ENCODE measurements at places on chromosomes 7 and 10. TPM values are rescaled to one million over a fixed set of nuclear protein-coding genes. Genes with fewer than 3 reads are reported as not detected.

The PPP1R3C gene
- total RNA-seq, result 160 TPM

The ATP5MK gene
- 479 TPM for total RNA-seq

The ACTL6B gene
- total RNA-seq, result not detected

The PIK3CG gene
- not detected for total RNA-seq

The SPDYE1 gene
- total RNA-seq, result not detected

GRCh38 chr10:128774979-128775378 is 648.8 kb upstream of the MKI67 start:
- no peak for DNase-seq

GRCh38 chr10:110278562-110279406 is 25.9 kb downstream of the SMNDC1 start:
- DNase-seq, result no peak

DNA sequence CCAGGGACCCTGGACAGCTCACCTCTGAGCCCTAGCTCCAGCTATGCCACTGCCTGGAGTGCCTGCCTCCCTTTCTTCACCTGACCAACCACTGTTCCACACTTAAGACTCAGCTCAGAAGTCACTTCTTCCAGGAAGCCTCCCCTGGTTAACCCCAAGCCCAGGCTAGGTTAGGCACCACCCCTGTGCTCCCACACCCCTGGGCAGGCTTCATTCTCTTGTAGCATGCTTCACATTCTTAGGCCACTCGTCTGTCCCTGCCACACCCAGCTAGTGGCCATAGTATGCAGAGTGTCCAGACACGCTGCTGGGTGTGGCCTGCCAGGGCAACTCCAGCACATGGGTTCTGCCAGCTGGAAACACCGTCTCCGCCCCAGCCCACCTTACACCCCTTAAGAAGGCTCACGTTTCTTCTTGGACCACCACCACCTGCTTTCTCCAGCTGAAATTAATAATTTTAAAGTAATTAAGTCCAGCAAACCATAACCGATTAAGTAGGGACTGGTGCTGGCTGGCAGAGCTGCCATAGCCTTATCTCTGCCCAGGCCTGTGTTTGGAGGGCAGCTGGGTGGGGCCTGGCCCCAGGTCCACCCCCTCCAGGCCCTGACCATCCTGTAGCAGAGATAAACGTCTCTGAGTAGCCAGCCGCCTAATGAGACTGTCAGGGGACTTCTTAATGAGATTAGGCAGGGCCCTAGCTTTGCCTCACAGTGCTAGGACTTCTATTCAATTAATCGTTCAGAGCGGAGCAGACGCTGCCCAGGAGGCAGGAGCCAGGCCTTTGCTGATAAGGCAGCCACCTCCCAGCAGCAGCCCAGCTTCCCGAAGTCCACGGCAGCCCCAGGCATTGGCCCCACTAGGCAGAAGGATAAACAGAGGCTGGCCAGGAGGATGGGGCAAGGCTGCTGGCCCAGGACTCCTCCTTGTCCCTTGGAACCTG is 20.5 kb downstream of the GRID1 start:
- peak; percentile 59 for DNase-seq

DNA sequence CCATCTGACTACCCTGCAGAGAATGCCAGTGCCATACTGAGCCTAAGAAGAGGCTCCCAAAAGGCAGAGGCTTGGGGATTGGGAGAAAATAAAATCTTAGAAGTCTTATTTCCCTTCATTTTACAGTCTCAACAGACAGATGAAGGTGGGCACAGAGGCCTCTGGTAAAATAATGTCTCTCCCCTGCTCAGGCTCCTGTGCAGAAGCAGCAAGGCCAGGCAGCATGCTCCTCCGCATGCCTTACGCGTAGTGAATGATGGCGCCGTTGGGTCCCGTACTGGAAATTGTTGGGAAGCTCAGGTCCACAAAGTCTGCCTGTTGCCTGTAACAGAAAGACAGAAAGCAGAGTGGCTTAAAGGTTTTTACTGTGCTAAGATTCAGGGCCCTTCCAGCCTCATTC is 45.8 kb downstream of the XPNPEP1 start:
- no peak for DNase-seq

DNA sequence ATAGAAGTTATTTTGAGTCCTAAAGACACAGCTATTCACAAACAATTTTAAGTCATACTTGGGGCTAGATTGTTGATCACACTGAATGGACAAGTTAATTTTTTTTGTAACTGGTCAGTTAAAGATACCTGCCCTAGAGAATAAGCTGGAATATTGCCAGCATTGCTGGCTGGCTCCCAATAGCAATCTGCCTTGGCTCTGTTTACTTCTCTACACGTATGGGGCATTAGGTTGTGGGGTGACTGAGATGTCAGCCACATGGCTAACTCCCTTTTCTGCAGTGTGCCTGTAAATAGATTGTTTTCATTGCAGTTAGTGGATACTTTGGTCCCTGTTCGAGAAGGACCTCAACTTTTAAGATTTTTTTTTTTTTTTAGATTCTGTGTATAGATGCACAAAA is 128.2 kb downstream of the SEMA3E start:
- no peak for DNase-seq

GRCh38 chr10:71675295-71675970 is 44.1 kb downstream of the C10orf105 start:
- DNase-seq, result no peak

DNA sequence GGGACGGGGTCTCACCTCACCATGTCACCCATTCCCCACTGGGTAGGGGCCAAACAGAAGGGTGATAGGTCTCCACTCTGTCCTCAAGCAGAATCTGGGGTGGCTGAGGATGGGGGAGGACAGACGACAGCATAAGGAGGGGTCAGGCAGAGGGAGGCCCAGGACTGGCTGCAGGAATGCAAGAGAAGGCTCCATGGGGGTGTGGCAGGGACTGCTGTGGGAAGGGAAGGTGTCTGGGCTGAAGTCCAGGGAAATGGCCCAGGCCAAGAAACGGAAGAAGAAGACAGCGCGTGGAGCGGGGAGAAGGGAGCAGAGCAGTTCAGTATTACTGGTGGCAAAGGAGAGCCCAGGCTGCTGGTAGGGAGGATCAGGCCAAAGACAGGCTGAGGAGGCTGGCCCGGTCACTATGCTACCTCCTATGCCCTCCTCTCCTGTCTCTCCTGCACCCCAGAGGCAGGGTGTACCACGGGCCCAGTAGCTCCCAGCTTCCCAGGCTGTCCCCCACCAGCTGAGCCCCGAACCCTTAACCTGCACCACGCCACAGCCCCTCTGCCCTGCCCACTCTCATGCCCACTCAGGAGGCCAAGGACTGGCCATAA is 60.9 kb downstream of the GRB10 start:
- DNase-seq, result no peak

DNA sequence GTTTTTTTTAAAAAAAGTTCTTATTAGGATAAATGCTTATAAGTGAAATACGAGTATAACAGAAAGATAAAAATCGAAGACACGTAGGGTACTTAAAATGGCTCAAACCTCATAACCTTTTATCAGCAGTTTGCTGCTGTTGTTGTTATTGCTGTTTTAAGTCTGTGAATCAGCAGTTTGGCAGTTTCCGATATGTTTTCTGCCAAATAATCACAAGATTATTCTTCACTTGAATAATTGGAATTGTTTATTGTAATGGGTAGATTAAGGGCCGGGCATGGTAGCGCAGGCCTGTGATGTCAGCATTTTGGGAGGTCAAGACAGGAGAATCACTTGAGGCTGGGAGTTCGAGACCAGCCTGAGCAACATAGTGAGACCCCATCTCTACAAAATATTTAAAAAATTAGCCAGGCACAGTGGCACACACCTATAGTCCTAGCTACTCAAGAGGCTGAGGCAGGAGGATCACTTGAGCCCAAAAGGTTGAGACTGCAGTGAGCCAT is 177.6 kb downstream of the VTI1A start:
- no peak for DNase-seq

GRCh38 chr7:87404674-87405073 is 59.2 kb downstream of the CROT start:
- no peak for DNase-seq

GRCh38 chr10:18332048-18332447 is 191.8 kb downstream of the CACNB2 start:
- no peak for DNase-seq

DNA sequence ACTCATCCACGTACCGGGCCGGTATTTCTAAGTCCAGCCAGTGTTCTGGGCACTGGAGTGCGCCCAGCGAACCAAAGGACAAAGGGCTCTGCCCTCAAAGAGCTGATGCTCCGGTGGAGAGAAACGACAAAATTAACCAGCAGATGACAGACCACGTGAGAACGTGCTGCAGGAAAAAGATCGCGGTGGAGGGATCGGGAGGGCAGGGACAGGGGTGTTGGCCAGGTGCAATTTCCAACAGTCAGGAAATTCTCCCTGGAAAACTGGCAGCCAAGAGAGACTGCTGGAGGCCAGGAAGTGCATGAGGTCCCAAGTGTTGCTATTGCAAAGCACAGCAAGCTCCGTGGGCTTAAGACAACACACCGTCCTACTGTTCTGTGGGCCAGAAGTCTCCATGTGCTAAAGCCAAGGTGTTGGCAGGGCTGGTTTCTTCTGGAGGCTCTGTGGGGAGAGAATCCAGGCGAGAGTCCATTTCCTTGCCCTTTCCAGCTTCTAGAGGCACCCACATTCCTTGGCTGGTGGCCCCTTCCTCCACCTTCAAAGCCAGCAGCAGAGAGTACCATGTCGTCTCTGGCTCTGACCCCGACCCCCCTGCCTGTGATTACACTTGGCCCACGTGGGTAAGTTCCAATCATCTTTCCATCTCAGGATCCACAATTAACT is 21.3 kb upstream of the AMZ1 start:
- DNase-seq, result no peak

DNA sequence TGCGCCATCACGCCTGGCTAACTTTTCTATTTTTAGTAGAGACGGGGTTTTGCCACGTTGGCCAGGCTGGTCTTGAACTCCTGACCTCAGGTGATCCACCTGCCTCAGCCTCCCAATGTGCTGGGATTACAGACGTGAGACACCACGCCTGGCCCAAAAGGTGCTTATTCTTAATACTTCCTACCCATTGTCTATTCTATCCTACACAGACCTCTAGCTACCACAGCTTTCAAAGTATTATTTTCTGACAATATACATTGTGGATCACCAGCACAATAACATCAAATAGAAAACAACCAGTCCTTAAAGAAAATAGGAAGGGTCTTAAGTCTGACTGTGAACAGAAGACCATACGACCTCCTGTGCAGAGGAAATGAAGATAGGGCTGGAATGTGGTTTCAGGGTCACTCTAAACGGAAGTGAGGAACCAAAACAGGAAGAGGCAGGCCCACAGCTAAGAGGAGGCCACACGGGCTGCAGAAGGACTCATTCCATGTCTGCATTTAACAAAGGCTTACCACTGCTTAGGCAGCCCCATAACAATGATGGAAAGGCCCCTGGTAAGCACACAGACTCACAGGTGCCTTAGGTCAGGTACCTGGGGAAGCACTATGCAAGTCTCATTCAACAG is 115.2 kb downstream of the ZFAND4 start:
- DNase-seq, result no peak

GRCh38 chr10:46248651-46249146 is 38.1 kb upstream of the ANTXRL start:
- DNase-seq, result no peak

GRCh38 chr10:113187063-113187777 is 237.2 kb downstream of the TCF7L2 start:
- DNase-seq, result no peak

DNA sequence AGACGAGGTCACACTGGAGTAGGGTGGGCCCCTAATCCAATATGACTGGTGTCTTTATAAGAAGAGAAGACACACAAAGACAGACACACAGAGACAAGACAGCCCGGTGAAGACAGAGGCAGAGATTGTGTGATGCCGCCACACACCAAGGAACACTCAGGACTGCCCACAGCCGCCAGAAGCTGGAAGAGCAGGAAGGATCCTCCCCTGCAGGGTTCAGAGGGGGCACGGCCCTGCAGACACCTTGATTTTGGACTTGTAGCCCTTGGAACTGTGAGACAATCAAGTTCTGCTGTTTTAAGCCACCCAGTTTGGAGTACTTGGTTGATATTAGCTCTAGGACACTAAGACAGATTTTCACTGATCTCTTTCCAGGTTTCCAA is 72.1 kb upstream of the NANOS1 start:
- DNase-seq, result no peak

DNA sequence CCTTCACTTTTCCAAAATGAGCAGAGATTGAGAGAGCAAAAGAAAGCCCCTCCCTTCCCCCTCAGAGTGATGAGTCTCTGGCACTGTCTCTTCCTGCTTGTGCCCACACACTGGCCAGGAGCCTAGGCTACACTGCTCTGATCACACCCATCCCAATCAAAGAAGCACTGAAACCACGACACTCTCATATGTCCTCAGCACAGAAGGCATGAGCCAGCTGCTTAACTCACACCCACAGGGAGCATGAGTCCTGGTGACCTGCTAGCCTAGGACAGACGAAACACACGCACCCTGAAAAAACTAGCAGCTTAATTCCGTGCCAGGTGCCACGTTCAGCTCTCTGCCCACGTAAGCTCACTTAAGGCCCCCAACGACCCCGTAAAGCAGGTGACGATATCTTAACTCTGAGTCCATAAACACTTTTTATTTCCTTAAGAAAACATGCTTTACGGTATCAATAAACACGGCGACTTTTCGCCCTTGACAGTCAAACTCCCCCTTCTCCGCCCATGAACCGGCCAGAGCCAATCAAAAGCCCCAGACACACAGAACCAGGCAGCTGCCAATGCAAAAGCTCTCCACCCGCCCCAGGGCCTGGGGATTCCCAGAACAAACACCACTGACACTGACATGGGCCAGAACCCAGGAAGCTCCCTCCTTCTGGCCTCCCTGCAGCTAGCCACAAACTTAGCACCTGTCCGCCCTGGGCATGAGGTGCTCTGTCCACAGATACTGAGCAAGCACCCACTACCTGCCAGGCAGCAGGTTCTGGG is 69.0 kb downstream of the TNRC18 start:
- no peak for DNase-seq

DNA sequence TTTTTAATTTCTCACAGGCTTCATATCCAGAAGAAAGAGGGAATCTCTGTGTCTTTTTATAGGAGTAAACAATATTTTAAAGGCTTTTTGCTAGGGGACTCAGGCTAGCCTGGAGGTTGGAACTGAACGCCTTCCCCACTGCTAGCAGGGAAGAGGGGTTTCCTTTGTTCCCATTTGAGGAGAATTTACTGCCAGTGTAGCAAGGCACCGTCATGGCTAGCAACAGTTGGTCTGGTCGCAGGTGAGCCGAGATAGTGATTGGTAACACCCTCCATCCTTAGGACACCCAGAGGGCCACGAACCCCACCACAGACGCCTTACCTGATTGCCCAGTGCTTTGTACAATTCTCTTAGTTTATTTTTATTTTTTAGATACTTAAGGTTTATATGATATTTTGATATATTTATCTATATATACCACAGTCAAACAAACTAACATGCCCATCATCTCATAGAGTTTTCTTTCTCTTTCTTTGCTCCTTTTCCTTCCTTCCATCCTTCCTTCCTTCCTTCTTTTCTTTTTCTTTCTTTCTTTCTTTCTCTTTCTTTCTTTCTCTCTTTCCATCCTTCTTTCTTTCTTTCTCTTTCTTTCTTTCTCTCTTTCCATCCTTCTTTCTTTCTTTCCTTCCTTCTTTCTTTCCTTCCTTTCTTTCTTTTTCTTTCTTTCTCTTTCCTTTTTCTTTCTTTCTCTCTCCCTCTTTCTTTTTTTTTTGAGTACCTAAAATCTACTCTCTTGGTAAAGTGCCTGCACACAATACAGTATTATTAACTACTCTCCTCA is 219.0 kb upstream of the AKR1E2 start:
- DNase-seq, result no peak
